ENCODE measurements at places on chromosomes 13 and 19. TPM values are rescaled to one million over a fixed set of nuclear protein-coding genes. Genes with fewer than 3 reads are reported as not detected.

Gene FPR3
- 50.9 TPM for total RNA-seq

Gene JOSD2
- total RNA-seq, result 22.6 TPM

Gene ZNF160
- 77.9 TPM for total RNA-seq

Gene SIGLECL1
- not detected for total RNA-seq

Measured in upper lobe of left lung (tissue), 6 donors.